ENCODE measurements at places on chromosomes 2 and 18.

GRCh38 chr2:233822101-233822771, 32.1 kb downstream of the HJURP start:
- no peak for DNase-seq

DNA sequence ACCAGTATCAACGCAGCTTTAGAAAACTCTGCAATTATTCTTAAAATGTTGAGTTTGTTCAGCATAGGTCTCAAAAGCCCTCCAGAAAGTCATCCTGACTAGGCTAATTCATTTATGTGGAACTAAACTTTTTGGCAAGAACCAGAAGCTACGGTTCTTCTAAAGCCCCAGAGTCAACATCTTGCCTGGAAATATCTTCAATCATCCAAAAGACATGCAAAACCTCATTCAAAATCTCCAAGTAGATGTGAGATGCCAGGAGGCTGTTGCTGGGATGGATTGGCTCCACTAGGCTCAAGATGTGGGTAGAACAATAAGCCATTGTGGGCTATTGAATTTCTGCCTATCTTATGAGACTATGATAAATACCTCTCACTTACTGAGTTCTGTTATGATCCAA, 2.1 kb upstream of the SCG2 start:
- no peak for DNase-seq

DNA sequence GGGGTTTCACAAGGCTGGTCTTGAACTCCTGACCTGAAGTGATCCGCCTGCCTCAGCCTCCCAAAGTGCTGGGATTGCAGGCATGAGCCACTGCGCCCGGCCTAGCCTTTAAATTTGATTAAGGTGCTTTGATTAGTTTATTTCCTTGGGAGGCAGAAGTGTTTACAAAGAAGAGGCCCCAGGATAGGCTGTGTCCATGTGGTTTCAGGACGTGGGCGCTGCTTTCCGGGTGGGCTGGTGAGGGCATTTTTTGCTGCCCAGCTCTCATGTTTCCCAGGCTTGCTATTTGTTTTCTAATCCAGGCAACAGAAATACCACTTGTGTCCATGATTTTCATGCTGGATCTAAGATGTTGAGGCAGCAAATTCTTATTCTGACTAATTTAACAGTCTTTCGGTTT, 124.2 kb downstream of the SH3RF3 start:
- DNase-seq, result no peak

DNA sequence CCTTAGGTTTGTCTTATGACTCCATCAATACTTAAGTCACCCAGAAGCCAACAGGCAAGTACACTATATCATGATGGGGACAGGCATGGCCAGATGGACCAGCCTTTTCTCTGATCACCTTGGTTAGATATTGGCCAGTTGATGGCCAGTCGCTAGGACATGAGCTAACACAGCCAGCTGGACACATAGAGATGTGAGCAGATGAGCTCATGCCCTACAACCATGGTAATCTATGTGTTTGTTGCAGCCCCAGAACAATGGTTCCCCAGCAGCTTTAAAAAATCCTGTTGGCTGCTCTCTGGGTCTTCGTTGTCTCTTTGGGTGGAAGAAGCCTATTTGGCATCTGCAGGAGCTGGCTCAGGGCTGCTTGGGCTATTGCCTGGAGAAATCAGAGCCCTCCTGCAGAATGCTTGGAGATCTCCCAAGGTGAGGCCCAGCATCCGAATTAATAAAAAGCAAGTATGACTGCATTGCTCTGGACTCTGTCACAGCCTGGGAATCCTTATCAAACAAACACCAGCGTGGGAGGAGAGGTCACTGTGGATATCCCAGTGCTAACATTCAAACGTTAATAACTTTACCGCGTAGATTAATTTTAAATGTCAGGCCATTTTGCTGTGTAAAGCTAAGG, 62.3 kb upstream of the KLHL29 start:
- DNase-seq, result no peak

DNA sequence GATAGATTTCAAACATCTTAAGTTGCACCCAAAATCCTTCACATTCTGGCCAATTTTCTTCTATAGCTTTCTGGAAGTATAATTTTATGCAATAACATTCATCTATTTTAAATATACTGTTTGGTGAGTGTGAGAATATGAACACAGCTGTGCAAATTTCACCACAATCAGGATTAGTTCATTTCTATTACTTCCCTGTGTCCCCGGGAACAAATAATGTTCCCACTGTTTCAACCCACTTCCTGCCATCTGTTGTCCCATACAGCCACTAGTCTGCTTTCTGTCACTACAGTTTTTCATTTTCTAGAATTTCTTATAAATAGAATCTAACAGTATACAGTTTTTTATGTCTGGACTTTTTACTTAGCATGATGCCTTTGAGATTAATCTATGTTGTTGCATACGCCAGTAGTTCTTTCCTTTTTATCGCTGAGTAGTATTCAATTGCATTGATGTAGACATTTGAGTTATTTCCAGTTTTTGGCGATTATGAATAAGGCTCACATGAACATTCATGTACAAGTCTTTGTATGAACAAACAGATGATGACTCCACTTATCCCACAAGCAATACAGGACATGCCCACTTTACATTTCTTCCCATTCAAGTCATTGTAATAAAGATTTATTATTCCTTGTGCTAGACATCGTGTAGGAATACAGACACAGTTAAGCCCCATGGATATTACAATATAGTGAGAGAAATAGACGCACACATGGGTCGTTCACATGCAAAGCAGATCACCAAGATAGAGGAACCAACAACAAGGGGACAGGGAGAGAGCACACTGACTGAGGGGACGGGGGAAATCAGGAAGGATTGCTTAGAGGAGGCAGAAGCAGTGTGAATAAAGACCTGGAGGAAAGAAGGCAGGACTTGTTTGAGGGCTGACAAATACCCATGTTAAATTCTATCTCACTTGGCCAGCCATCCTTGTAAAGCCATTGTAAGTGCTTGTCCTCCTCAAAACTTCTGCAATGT, 72.9 kb upstream of the PAX8 start:
- DNase-seq, result no peak

DNA sequence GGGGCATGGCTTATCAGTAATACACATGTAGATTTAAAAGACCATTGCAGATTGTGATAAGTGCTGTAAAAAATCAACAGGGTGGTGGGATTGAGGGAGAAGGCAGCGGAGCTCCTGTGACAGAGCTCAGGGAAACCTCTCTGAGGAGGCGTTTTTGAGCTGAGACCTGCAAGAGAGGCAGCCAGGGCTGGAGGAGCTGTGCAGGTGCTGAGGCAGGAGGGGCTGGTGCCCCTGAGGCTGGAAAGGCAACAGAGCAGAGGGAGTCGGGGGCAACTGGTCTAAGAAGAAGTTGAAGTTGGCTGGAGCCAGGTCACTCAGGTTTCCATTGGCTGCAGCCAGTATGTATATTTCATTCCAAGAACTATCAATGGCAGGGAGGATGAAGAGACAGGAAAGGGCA, 47.6 kb downstream of the KLHL29 start:
- DNase-seq, result no peak

- DNase-seq, result no peak
These were observed 436.7 kb downstream of the LPIN1 start for GRCh38 chr2:12183032-12183645.

- no peak for DNase-seq
These were observed 352.7 kb upstream of the CDH2 start for GRCh38 chr18:28529644-28530043.

- no peak for DNase-seq
These were observed 24.0 kb upstream of the DSEL start for GRCh38 chr18:67540559-67540958.

GRCh38 chr18:74515620-74516231, 18.6 kb upstream of the CNDP1 start:
- no peak for DNase-seq

DNA sequence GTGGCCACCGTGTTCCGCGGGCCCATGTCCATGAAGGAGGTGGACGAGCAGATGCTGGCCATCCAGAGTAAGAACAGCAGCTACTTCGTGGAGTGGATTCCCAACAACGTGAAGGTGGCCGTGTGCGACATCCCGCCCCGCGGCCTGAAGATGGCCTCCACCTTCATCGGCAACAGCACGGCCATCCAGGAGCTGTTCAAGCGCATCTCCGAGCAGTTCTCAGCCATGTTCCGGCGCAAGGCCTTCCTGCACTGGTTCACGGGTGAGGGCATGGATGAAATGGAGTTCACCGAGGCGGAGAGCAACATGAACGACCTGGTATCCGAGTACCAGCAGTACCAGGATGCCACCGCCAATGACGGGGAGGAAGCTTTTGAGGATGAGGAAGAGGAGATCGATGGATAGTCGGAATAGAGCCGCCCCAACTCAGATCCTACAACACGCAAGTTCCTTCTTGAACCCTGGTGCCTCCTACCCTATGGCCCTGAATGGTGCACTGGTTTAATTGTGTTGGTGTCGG, 17.7 kb downstream of the TUBB6 start:
- DNase-seq, result no peak

DNA sequence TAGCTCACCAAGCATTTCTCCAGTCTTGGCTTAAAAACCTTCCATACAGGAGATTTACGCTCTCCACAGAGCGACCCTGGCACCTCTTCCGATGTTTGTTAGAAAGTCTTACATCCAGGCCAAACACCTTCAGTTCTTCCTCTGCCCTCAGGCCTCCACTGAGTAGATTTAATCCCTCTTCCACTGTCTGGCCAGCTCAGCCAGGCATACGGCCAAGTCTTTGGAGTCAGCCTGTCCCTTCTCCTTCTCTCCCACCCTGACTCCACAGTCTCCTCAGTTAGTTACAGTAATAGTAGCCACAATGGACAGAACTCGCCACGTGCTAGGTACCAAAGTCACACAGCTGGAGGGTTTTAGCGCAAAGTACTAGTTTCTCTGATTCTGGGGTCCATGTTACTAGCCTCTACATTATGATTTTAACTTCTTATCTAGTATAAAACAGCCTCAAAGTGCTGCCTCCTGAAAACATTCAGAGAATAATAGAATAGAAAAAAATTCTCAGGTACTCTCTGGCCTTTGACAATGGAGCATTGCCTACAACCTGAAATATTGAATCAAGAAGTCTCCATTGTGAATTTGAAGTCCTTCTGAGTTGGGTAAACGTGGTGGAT, 39.5 kb downstream of the THNSL2 start:
- DNase-seq, result no peak

GRCh38 chr2:102703748-102704147, 58.1 kb upstream of the TMEM182 start:
- DNase-seq, result peak; percentile 12

GRCh38 chr2:231124838-231125568, at the start of gene HTR2B:
Gene HTR2B, minus strand, starts transcription at chr2:231125042. Its CDS starts 1,278 bp downstream, at chr2:231123764.
- DNase-seq, result no peak

DNA sequence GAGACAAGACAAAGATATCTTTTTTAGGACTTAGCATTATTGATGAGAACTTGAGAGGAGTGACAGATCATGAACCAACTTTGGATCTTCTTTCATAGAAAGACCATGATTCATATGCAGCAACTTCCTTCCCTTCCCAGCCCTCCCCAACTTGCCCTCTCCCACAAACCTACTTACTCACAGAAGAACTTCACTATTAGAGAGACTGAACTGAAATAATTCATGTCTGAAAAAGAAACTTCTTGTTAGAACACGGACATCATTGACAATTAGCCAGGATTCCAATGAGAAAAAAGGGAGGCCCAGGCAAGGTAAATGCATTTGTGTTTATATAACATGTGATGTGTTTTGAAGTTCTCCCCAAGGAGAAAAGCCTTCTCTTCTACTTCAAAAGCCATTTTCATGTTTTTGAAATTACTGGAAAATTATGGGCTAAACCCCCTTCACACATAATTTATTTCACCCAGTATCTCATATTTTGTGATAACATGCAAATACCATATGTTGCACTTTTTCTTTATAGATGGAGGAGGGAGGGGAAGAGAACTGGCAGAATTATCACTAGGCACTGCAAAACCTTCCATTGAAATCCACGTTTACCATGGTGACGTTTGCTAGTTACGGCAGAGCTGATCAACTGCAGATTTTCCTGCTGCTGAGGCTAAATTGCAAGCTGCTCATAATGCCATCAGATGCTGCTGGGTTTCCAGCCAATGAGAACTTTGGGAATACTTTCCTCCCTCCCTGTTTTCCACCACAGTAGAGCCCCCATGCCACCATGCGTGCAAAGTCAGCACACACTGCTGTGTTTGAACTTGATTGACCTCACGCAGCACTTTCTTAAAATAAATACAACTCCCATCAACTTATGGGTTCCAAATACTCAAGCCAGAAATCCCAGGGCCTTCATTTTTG, 294.7 kb downstream of the MEIS1 start:
- DNase-seq, result no peak

DNA sequence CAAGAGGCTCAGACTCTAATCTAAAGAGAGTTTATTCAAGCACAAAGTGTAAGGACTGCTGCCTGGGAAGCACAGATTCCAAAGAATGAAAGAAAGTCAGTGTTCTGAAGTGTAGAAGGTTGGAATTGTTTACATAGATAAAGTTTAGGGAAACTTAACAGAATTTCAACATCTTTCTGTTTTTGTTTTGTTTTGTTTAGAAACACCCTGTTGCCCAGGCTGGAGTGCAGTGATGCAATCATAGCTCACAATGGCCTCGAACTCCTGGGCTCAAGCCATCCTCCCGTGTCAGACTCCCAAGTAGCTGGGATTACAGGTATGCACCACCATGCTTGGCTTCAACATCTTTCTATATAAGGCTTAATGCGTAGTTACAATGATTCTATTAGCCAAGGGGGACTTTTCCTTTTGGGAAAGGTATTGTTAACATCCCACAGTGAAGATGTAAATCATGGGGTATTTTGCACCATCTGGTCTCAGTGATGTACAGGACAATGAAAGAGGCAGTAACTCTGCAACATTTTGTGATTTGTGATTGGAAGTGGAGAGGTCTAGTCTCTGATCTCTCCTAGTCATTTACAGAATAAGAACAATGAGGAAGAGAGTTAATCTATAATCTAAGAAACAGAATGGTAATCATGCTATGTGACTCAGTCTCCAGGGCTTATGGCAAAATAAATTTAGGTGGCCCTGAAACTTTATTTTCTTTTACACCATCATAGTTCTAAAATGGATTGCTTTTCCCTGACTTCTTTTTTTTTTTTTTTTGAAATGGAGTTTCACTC, 45.6 kb upstream of the MSH6 start:
- DNase-seq, result no peak
